ENCODE measurements at places on chromosomes 16 and 17.

GRCh38 chr17:9513266-9513665 lies 62.4 kb downstream of the STX8 start:
- DNase-seq: no peak

- DNase-seq: no peak
Observed at GRCh38 chr16:894136-894535, 76.6 kb downstream of the LMF1 start.

GRCh38 chr16:477301-478157 lies 50.0 kb upstream of the CAPN15 start:
- DNase-seq: no peak

- no peak for DNase-seq
Observed at GRCh38 chr16:64742455-64743223, 379.2 kb downstream of the CDH11 start.

DNA sequence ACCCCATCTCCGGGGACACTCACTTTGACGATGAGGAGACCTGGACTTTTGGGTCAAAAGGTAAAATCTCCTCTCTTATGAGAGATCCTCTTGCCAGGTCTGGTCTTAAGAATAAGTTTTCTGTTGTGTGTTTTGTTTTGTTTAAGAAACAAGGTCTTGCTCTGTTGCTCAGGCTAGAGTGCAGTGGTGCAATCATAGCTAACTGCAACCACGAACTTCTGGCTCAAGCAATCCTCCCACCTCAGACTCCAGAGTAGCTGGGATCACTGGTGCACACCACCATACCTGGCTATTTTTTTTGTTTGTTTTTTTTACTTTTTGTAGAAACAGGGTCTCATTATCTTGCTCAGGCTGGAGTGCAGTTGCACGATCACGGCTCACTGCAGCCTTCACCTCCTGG lies 4.1 kb downstream of the MMP25 start:
- no peak for DNase-seq

Measured in stimulated activated CD8-positive, alpha-beta memory T cell treated with anti-CD3 and anti-CD28 coated beads, Interleukin-12 subunit alpha, Interleukin-12 subunit beta, amount 100 ng/mL, for 4 hours (primary cell).